ENCODE measurements at places on chromosomes 7 and 10.

GRCh38 chr7:129343099-129343700 lies 91.0 kb upstream of the STRIP2 start:
- DNase-seq, result no peak

- DNase-seq, result no peak
Measured at GRCh38 chr7:47610506-47611044, 28.7 kb upstream of the TNS3 start.

GRCh38 chr10:112832361-112832878 lies 117.6 kb upstream of the TCF7L2 start:
- no peak for DNase-seq

- DNase-seq, result no peak
Measured at GRCh38 chr7:121741896-121742295, 131.1 kb upstream of the PTPRZ1 start.

GRCh38 chr7:3648276-3648675 lies 347.2 kb downstream of the SDK1 start:
- no peak for DNase-seq

GRCh38 chr7:42572056-42572455 lies 335.0 kb upstream of the GLI3 start:
- no peak for DNase-seq

GRCh38 chr10:70969188-70969587 lies 80.8 kb upstream of the PCBD1 start:
- DNase-seq, result no peak

DNA sequence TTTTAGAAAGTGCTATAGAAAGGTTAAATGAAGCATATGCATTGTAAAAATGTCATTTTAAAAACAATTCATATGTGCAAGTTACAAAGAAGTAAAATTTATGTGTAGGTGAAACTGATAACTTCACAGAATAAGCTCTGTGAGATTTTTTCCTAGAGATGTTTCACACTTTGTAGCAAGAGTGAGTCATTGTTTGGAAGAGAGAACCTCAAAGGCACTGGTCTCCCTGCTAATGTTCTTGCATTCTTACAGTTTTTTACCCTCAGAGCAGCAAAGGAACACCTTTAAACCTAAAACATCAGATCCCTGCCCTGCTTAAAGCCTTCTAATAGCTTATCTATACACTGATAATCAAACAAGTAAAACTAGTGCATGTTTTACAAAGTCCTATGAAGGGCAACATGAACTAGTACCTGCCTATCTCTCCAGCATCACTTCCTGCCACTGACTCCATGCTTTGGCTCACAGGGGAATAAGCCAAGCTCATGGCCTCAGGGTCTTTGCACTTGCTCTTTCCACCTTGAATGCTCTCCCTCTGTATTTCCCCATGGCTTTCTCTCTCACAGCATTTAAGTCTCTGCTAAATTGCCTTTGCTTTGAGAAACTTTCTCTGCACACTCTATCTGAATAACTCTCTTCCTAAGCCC lies 997.0 kb downstream of the GATA3 start:
- no peak for DNase-seq

DNA sequence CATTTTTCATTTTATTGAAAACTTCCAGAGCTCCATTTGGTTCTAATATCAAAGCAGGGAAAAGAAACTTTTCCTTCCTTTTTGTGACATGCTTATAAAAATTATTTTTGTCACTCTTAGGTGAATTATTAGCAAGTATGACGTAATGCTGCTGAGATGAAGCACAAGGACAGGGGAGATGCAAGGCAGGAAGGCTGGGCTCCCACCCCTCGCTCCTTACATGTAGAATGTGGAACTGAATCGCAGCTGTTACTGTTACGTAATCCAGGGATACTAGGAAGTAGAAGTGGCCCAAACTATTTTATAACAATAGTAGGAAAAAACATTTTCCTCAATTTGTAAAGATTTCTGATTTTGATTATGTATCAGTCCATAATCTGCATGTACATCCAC lies 17.1 kb upstream of the GTPBP4 start:
- DNase-seq, result no peak

DNA sequence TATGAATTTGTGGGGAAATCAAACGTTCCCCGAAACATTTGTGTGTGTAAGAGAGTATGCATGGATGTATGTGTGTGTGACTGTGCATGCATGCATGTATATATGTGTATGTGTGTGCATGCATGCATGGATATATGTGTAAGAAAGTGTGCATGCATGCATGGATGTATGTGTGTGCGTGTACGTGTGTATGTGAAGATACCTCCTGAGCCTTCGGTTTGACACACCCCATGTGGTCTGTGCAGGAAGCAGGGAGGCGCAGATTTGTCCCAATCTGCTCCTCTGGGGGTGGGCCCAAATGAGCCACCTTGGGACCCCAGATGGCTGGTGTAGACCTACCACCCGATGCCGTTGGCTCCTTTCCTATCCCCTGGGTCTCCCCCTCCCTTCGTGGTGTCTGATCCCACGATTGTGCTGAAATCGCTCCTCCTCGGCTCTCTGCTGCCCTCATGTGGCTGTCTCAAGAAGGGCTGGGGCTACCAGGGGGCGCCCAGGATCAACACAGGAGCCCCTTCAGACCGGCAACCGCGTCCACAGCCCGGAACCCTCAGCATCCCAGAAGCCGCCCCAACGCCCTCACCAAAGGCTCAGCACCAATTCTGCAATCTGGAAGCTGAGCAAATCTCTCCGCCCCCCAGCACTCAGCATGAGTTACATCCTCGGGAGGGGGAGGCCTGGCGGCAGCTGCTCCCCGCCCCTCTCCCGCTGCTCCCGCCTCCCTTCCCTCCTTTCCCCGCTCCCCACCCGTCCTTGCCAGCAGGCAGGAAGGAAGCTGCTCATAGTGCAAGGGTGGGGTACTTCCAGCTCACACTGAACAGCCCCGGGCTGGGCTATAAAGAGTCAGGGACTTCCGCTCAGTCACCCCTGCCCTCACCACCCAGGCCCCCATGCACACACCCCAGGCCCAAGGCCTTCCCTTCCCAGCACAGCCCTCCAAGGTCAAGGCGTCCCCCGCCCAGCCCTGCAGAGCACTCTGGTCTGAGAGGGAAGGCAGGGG lies 2.3 kb upstream of the NOS3 start:
- DNase-seq, result peak; percentile 57

DNA sequence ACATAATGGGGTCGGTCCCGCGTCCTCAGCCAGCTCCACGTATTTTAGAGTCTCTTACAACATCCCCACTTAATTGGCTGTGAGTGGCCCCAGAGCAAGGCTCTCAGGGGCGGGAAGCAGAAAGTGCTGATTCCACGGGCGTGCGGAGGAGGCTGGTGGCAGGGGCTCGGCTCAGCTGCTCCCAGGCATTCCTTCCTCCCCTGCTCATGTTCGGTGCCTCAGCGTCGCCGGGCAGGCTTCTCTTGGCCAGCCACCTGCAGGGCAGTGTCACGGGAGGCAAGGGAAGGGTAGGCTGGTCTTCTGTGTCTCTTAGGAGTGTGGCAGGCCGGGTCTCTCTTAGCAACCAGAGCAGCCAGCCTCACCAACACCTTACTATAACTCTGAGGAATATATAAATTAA lies 33.8 kb downstream of the IL15RA start:
- DNase-seq, result no peak

DNA sequence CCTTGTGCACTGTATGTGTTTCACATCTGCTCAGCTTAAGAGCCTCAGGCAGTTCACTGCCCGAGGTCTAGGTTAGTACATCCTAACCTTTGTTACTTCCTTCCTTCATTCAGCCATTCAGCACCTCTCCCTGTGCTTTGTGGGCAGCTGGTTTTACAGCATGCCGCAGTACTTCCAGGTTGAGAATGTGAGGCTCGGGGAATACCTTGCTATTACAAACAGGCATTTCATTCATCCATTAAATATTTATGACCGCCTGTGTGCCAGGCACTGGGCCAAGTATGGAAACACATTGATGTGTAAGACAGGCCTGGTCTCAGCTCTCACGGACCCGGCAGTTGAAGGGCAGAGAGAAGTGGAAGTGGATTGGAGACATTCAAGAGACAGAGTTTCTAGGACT lies 82.4 kb downstream of the SHH start:
- no peak for DNase-seq

DNA sequence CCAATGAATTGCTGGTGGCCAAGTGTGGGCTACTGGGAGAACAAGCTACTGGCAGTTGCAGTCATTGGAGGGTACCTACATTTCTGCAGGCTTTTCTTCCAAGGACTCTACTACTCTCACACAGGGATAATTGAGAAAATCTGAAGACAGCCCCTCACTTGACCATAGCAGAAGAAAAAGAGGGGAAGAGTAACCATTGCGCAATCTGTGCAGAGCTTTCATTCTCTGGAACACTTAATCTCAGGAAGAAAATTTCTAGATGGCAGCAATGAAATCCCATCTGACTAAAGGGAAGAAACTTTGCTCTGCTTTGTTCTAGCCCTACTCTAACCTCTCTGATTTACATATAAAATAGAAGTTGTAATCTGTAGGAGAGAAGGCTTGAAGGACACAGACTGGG lies 1239.6 kb upstream of the SORCS1 start:
- no peak for DNase-seq

GRCh38 chr7:133070562-133070961 lies 11.3 kb downstream of the CHCHD3 start:
- DNase-seq, result no peak

DNA sequence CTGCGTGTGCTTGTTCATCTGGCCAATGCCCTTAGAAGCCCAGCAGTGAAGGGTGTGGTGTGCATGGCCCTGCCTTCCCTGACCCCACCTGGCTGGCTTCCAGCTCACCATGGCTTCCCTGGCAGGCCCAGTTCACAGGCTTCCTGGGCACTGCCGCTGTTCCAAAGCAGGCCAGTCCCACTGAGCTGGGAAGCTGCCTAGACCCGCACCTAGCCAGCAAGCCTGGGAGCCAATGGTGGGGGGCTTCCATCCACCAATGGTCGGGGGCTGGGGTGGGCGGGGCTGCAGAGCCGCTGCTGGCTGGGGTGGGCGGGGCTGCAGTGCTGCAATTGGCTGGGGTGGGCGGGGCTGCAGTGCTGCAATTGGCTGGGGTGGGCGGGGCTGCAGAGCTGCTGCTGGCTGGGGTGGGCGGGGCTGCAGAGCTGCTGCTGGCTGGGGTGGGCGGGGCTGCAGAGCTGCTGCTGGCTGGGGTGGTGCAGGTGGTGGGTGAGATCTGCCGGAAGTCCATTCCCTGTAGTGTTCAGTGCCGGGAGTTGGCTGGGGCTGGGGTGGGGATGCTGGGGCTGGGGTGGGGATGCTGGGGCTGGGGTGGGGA lies 12.4 kb downstream of the CALY start:
- DNase-seq, result peak; percentile 40

GRCh38 chr10:3172081-3172445 lies 519 bp downstream of the PITRM1 start:
- no peak for DNase-seq

DNA sequence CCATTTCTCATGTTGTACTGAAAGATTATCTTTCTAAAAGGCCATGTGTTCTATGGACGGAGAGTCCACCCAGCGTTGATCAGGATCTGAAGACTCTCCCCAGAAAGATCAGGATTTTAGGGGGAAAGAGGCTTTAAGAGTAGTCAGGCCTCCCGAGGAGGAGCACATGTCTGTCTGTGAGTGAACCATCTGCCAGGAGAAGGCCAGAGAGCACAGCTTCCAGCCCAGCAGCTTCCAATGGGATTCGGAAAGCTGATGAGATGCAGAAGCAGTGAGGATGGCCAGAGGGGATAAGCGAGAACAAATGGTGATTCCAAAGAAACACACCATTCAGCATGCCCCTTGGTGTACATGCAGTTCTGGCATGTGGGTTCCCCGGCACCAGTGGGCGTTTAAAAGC lies 88.5 kb upstream of the TCERG1L start:
- DNase-seq, result no peak

GRCh38 chr10:126687121-126687606 lies 16.7 kb upstream of the C10orf90 start:
- no peak for DNase-seq

GRCh38 chr7:28942168-28942567 lies 16.0 kb downstream of the TRIL start:
- DNase-seq, result no peak

DNA sequence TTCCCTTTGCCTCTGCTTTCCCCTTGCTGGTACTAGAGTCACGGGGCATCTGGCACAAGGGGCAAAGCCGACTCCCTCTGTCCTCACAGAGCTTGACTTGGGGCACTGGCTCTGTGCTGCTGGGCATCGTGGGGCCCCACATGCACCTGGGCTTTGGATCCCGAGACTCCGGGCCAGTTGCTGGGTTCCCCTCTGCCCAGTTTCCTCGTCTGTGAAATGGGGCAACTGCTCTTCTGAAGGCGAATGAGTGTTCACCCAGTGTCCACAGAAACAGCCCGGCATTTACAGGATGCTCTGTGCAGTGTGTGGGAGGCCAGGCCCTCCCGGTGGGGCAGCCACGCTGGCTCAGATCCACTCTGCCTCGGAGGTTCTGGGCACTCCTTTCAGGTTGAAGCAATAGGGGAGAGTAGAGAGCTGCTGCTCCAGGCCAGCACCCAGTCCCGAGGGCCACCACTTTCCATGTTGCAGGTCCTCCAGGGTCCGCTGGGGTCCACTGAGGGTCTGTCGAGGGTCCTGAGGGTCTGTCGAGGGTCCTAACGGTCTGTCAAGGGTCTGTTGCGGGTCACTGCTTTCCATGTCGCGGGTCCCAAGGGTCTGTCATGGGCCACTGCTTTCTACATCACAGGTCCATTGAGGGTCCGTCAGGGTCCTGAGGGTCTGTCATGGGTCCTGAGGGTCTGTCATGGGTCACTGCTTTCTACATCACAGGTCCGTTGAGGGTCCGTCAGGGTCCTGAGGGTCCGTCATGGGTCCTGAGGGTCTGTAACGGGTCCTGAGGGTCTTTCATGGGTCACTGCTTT lies 103.6 kb downstream of the VIPR2 start:
- no peak for DNase-seq

GRCh38 chr7:70830060-70830395 lies 301.9 kb upstream of the GALNT17 start:
- DNase-seq, result no peak

GRCh38 chr10:119253433-119254174 lies 46.2 kb downstream of the GRK5 start:
- no peak for DNase-seq

DNA sequence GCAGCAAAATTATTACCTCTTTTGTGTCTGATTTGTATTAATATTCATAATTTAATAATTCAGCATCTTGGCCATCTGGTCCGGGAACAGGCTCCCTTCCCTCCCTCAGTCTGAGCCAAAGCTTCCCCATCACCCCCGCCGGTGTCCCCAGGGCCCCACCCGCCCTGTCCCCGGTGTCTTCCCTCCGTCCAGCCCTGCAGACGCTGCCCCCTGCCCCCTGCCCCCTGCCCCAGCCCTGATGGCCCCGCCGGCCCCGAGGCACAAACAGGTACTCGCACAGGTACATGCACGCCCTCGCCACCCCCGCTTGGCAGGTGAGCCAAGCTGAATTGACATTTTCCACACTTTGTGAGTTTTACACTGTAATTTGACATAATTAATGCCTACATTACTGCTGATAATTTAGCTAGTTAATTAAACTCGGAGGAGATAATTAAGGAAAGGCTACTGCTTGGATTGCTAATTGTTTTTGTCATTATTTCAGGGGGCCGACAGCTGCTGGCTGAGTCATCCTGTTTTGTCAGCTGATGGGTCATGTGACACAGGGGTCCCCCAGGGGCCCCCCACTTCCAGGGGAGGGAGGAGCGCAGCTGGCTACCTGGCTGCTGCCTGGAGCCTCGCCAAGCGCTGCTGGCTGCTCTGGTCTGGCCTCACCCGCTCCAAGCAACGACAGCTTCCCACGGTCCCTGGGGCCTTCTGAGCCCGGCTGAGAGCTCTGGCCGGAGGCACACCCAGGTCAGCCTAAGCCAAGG lies 36.6 kb downstream of the MICALL2 start:
- DNase-seq, result no peak

Data from activated T-helper 1 cell treated with anti-CD3 and anti-CD28 coated beads, Interleukin-12 subunit alpha, Interleukin-12 subunit beta, Interleukin-2, Interleukin-4 antibody, amounts not matched to agents 30 ng/mL and 10 ng/mL and 1 ng/mL, durations not matched to agents 14 hours and 24 hours and 36 hours (primary cell).